ENCODE measurements at places on chromosomes 13 and 19. TPM values are rescaled to one million over a fixed set of nuclear protein-coding genes. Genes with fewer than 3 reads are reported as not detected.

The RFPL4AL1 gene
- total RNA-seq = not detected

The SIGLEC14 gene
- total RNA-seq = not detected

The ZNF285 gene
- total RNA-seq = 9.5 TPM

The ZNF85 gene
- 1.4 TPM for total RNA-seq

The PSG1 gene
- total RNA-seq = not detected

The ETV2 gene
- total RNA-seq = 0.23 TPM

The RNF17 gene
- total RNA-seq = not detected

The FAM83E gene
- 0.08 TPM for total RNA-seq

The ZNF540 gene
- 0.08 TPM for total RNA-seq

The CBY2 gene
- not detected for total RNA-seq
